Kidney tubule cell (primary cell): ENCODE measurements at places on chromosomes 12 and 14.
A peak's percentile ranks its signal among the peaks of the same experiment; 100 is the strongest.

DNA sequence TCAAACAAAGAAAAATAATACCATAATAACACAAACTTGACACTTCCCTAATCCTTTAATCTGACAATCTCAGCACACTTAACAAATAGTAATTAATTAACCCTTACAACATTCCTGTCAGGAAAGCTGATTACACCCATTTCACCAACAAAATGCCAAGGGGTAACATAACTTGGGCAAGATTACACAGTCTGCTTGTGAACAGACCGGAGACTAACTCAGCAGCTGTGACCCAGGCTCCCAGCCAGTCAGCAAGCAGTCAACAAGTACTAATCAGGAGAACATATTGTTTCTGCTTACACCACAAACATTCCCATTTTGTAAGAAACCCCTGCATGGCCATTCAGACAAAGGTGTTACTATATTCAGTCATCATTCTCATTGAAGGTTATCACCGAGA lies 592.5 kb upstream of the FLRT2 start:
- DNase-seq: no peak

- DNase-seq: peak; percentile 81
Measured at GRCh38 chr12:120224304-120225199, 23.6 kb upstream of the RPLP0 start.

DNA sequence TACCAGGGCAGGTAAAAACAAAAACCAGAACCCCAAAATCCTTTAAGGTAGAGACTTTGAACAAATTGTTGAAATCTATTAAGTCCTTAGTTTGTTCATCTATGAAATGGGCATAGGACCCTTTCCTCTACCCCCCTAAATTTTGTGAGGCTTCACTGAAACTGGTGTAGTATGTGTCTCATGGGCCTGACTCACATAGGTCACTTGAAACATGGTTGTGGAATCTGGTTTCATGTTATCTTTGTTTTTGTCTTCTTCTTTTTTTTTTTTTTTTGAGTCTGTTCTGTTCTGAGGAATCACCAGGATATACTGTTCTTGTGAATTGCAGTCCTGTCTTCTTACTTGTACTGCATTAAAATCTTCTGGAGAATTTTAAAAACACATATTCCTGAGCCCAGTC lies 202.2 kb downstream of the KTN1 start:
- peak; percentile 22 for DNase-seq

DNA sequence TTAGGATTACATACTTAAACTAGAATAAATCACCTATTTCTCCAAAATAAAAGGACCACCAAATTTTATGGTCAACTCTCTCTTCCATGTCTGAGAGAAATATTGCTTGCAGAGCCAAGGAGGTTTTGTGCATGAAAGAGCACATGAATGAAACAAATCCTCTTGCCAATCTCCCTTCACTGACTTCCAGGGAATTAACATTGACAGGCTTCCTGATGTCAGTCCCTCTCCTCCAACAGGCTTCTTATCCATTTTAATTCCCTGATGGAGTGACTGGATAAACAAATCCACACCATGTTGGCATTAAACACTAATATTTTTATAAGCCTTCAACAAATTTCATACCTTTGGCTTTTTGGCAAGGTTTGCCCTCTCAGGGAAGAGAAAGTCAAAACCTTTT lies 45.3 kb upstream of the CNTN1 start:
- DNase-seq: no peak

DNA sequence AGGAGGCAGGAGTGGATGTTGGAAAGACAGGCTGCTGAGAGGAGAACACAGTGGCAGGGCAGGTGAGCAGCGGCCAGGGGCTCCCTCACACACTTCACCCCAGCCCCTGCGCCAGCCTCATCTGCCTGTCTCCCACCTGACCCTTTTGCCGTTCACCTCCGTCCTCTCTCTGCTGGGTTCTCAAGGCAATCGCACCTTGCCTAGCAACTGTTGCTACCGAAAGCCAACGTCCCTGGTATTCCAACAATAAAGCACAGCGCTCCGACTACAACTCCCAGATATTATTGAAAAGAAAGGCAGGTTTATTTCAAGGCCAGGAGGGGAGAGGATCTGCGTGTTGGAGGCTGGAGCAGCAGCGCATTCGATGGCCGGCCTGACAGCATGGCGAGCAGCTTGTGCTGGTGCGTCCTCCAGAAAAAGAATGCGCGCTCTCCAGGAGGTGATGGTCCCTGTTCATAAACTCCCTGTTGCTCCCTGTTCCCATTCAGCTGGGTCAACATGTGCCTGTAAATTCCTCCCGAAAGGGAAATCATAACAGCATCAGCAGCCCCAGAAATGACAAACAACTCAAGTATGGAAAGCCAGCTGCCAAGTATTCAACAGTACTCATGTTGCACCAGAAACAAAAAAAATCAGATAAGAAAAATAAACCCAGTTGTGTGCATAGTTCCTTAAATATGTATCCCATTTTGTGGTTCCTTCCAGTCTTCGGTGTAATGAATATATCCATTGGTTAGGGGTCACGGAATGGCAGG lies 153.0 kb upstream of the DIO3 start:
- no peak for DNase-seq

DNA sequence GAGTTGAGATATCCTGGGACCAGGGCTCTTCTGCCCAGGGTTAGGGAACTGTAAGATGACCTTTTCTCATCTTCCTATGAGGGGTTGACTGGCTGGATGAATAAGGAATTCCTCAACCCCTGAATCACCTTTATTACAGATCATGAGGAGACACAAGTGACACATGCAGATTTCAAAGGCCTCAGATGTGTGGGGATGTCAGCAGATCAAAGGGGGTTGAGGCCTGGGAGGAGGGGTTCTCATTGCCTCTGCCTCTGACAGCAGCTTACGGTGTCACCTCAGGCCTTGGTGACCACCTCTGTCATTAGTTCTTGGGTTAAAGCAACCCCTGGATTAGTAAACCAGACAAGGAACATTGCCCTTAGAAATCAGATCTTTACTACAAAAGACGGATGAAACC lies 2.1 kb upstream of the KRT72 start:
- DNase-seq: peak; percentile 68

- peak; percentile 85 for DNase-seq
Measured at GRCh38 chr12:101857043-101857558, 20.3 kb upstream of the DRAM1 start.

DNA sequence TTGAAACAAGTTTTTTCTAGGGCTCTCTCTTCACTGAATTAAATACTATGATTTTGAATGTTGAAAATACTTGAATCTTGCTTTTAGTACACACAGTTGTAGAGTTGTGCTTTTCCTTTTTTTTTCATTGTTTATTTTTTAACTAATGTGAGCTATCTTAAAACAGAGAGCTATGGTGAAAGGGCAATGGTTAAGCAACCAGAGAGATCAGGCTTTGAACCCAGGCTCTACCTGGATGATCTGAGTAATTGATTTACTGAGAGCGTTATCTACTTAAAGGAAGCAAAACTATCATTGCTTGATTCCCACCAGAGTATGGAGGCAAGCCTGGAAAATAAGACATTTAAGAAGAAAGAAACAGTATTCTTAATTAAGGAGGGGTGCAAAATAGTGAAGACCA lies 138.6 kb downstream of the DUSP6 start:
- no peak for DNase-seq

- DNase-seq: peak; percentile 69
Measured at GRCh38 chr12:42759622-42760273, 170.2 kb upstream of the PRICKLE1 start.

GRCh38 chr14:35821564-35822411 lies 4.3 kb upstream of the BRMS1L start:
- peak; percentile 51 for DNase-seq

DNA sequence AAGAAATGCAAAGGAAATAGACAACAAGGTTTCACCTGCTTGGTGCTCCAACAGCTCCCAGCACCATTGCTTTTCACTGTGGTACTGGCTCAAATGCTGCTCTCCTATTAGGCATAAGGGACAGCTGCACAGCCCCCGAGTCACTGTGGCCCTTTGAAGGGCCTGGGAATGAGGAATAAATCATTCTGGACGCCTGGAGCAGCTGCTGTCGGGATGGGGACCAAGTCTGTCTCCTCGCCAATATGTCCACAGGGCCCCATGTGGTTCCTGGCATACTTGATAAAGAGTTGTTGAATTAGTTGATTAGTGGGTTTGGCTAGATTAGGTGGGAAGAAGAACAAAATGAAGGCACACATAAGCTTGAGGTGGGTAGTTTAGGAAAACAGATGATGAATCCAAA lies 13.1 kb upstream of the NGB start:
- no peak for DNase-seq

- no peak for DNase-seq
Measured at GRCh38 chr14:96126339-96126782, 78.3 kb upstream of the BDKRB2 start.

- peak; percentile 83 for DNase-seq
Measured at GRCh38 chr12:103626498-103626897, 39.4 kb downstream of the STAB2 start.
